ENCODE measurements at places on chromosomes 16 and 17.

DNA sequence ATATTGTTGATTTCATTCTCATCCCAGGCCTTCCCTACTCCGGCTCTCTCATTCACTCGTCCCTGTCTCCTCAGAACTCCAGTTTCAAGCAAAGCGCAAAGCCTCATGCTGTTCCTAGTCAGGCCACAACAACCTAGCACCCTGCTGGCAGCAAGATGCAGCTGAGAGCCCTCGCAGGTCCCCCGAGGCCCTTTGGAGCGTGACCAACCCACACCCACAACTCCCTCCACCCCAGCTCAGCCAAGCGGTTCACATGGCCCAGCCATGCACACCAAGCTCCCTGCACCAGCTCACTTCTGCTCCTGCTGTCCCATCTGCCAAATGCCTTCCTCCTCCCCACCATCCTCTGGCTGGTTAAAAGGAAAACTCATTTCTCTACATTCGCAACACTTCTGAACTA lies 195.8 kb downstream of the IRX5 start:
- H3K36me3 ChIP-seq = peaks cover 2% of the 10 kb centered on the region
- H3K27ac ChIP-seq = no peak overlapping the region
- DNase-seq = no peak

GRCh38 chr17:51946311-51946710 lies 212.2 kb downstream of the CA10 start:
- H3K36me3 ChIP-seq = no peaks in the 10 kb centered on the region
- H3K27ac ChIP-seq = no peak overlapping the region
- H3K27me3 ChIP-seq = no peaks in the 10 kb centered on the region
- H3K4me3 ChIP-seq = no peak overlapping the region
- no peak for DNase-seq

GRCh38 chr17:62718429-62718828 lies 89.7 kb downstream of the MARCHF10 start:
- no peak for DNase-seq
- no peaks in the 10 kb centered on the region for H3K36me3 ChIP-seq
- peaks cover 52% of the 10 kb centered on the region for H3K27me3 ChIP-seq
- no peak overlapping the region for H3K27ac ChIP-seq
- H3K4me1 ChIP-seq = no peaks in the 10 kb centered on the region

- H3K4me3 ChIP-seq = no peak overlapping the region
- no peaks in the 10 kb centered on the region for H3K27me3 ChIP-seq
- no peaks in the 10 kb centered on the region for H3K36me3 ChIP-seq
- H3K4me1 ChIP-seq = no peaks in the 10 kb centered on the region
- no peak for DNase-seq
Observed at GRCh38 chr17:70879401-70879800, 710.1 kb downstream of the KCNJ2 start.

GRCh38 chr16:87679593-87680271 lies 77.4 kb downstream of the JPH3 start:
- H3K27ac ChIP-seq = no peak overlapping the region
- peaks cover 2% of the 10 kb centered on the region for H3K27me3 ChIP-seq
- no peaks in the 10 kb centered on the region for H3K36me3 ChIP-seq
- DNase-seq = no peak
